ENCODE measurements at places on chromosomes 12 and 14.

DNA sequence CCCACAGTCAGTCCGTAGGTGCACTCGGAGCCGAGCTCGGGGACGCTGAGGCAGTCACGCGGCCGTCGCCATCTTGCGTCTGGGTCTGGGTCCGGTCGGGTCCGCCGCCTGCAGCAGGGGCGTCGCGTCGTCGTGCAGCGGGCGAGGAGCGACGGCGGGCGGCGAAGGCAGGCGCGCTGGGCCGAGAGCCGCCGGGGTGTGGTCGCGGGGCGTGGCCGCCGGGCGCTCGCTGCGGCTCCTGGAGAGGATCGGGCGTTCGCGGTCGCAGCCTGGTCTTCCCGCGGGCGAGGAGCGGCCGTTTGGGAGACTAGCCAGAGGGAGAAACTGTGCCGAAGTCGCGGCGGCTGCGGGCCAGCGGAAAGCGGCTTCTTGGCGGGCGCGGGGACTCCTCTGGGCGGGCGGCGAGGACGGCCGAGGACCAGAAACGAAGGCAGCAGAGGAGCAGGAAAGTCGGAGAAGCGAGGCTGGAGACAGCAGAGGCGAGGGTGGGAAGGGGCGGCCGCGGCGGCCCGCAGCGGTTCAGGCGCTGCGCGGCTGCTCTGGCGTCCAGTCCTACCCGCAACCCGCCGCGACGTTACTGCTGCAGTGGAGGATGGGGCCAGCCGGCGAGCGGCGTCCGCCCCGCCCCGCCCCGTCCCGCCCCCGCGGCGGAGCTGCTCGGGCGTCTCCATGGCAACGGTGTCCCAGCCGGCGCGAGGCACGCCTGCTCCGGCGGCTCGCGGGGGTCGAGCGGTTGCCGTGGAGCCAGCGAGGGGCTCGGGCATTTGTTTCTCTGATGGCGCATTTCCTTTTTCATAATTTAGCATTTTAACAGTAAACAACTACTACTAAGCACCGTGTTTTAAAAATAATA lies at the start of gene PNMA1:
TSS of gene PNMA1 (minus strand) at position 582 of the 853 bp plus-strand sequence. CDS start 745 bp downstream, outside the sequence.
- DNase-seq, result peak; percentile 88

DNA sequence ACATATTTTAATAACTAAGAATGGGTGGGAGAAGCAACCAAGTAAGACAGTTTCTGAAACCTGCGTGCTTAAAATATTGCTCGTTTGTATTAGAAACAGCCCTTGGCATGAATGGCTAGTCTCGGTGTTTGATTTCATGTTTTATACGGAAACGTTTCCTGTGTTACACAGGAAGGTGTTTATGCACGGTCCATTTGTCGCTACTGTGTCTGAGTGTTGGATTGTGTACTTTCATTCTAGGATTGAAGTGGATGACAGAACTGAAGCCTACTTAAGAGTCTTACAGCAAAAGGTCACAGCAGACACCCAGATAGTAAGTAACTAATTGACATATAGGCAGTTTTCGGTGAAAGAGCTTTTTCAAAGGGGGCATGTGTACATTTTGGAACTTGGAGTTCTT lies 19.6 kb downstream of the PIWIL1 start:
- DNase-seq, result no peak

- DNase-seq, result peak; percentile 61
Observed at GRCh38 chr14:75279153-75279762, 630 bp downstream of the FOS start.

- DNase-seq, result no peak
Observed at GRCh38 chr12:45666816-45667215, 62.7 kb upstream of the ARID2 start.

DNA sequence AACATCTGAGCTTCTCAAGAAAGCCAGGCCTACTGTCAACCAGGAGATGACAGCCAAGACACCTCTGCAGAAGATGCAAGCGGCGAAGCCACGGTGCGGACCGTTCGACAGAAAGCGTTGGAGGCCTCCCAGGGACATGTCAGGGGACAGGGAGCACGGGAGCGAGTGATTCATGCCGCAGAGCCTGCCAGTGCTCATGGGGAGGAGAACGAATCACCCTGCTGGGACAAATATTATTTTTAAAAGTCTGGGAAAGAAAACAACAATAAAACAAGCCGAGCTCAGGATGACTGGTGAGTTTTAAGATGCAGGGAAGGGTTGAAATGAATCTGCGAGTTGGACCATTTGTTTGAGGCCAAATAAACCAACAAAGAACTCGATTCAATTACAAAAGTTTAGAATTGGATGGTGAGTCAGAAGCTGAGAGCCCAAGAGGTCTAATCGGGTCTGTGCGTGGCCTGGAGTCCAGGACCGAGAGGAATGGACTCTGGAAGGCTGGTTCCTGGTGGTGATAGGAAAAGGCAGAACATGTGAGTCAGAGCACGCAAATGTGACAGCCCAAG lies 91.0 kb downstream of the RBM19 start:
- no peak for DNase-seq

GRCh38 chr12:122757568-122757967 lies 4.9 kb downstream of the DENR start:
- DNase-seq, result no peak

DNA sequence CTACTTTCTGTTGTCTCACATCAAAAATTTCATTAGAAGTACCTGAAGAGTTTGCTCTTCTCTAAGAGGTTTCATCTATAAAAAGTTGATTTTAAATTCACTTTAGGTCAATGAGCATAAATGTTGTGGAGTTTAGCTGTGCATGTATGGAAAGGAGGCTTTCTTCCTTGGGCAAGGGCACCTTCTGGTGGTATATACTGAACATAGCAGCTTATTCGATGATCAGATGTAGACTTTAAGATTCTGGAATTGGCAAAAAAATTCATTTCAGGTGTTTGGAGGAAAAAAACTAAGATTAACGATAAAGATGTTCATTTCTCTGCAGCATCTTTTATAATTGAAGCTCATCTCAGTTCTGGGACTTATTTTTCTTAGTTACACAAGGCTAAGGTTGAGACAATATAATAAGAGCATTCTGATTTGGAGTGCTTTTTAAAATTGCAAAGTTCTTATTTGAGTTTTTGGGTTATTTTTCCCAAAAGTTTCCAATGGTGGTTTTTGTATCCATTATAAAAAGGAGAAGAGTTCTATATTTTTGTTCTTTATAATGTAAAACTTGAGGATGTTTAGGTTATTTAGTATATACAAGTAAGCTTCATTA lies 46.8 kb downstream of the TMEM117 start:
- peak; percentile 23 for DNase-seq

Data from activated CD4-positive, alpha-beta memory T cell treated with anti-CD3 and anti-CD28 coated beads, Interleukin-2, amount 10 ng/mL, durations not matched to agents 7 days and 5 days (primary cell).